ENCODE measurements at places on chromosomes 7 and 10. TPM values are rescaled to one million over a fixed set of nuclear protein-coding genes. Genes with fewer than 3 reads are reported as not detected.

The TWIST1 gene
- total RNA-seq = 2.8 TPM

The SH2D4B gene
- total RNA-seq = 0.13 TPM

The OSBPL3 gene
- total RNA-seq = 11.5 TPM

The GSTO2 gene
- total RNA-seq = 1.9 TPM

The NME8 gene
- total RNA-seq = not detected

The PTPRN2 gene
- 0.54 TPM for total RNA-seq

The SPDYE2 gene
- not detected for total RNA-seq

The PAXIP1 gene
- total RNA-seq = 13.0 TPM

The DTX2 gene
- 32.7 TPM for total RNA-seq

The MMRN2 gene
- 1.5 TPM for total RNA-seq

The TAS2R41 gene
- total RNA-seq = not detected

The FRMD4A gene
- total RNA-seq = 3.0 TPM

The EPDR1 gene
- total RNA-seq = 74.5 TPM

The GNG11 gene
- 32.2 TPM for total RNA-seq

The PRKG1 gene
- total RNA-seq = not detected

The LLCFC1 gene
- total RNA-seq = not detected

The GDF2 gene
- not detected for total RNA-seq

The NCF1 gene
- total RNA-seq = 0.11 TPM

The ELOVL3 gene
- total RNA-seq = 0.35 TPM

The HMX3 gene
- not detected for total RNA-seq

The GRID2IP gene
- not detected for total RNA-seq

The ASIC3 gene
- 10.5 TPM for total RNA-seq

The KCNIP2 gene
- 0.54 TPM for total RNA-seq

The C10orf67 gene
- total RNA-seq = 0.09 TPM

The EXOC4 gene
- total RNA-seq = 21.2 TPM

The ZNF680 gene
- 2.3 TPM for total RNA-seq

The PDE1C gene
- 3.6 TPM for total RNA-seq

The MSS51 gene
- total RNA-seq = 0.48 TPM

The OPALIN gene
- not detected for total RNA-seq

The PCGF5 gene
- total RNA-seq = 51.2 TPM

The MRPS24 gene
- total RNA-seq = 251 TPM

The EBLN1 gene
- total RNA-seq = not detected

The PALD1 gene
- 6.7 TPM for total RNA-seq

The CALML3 gene
- not detected for total RNA-seq

The MLXIPL gene
- 1.4 TPM for total RNA-seq

The OR2A14 gene
- total RNA-seq = not detected

The DMBT1 gene
- total RNA-seq = 0.24 TPM

The MRPS16 gene
- 162 TPM for total RNA-seq

The RAB11FIP2 gene
- 12.3 TPM for total RNA-seq

The ECHDC3 gene
- total RNA-seq = 10.3 TPM

The GBX1 gene
- 0.09 TPM for total RNA-seq

The LRIT1 gene
- total RNA-seq = not detected

The PNLIPRP2 gene
- total RNA-seq = 0.11 TPM

The ZPBP gene
- not detected for total RNA-seq

The CACNA2D1 gene
- total RNA-seq = 10.4 TPM

The TMEM72 gene
- total RNA-seq = not detected

The LIPF gene
- total RNA-seq = not detected

The ANKRD1 gene
- 35.0 TPM for total RNA-seq

The IFT22 gene
- 51.6 TPM for total RNA-seq

The HKDC1 gene
- 9.3 TPM for total RNA-seq

The TMEM213 gene
- total RNA-seq = not detected

The SPOCK2 gene
- total RNA-seq = 0.58 TPM

The AIFM2 gene
- 33.7 TPM for total RNA-seq
